ENCODE measurements at places on chromosomes 1 and 21. TPM values are rescaled to one million over a fixed set of nuclear protein-coding genes. Genes with fewer than 3 reads are reported as not detected.
A peak's percentile ranks its signal among the peaks of the same experiment; 100 is the strongest.

- no peak for DNase-seq
These were observed 106.6 kb upstream of the ACTRT2 start for GRCh38 chr1:2914702-2915101.

DNA sequence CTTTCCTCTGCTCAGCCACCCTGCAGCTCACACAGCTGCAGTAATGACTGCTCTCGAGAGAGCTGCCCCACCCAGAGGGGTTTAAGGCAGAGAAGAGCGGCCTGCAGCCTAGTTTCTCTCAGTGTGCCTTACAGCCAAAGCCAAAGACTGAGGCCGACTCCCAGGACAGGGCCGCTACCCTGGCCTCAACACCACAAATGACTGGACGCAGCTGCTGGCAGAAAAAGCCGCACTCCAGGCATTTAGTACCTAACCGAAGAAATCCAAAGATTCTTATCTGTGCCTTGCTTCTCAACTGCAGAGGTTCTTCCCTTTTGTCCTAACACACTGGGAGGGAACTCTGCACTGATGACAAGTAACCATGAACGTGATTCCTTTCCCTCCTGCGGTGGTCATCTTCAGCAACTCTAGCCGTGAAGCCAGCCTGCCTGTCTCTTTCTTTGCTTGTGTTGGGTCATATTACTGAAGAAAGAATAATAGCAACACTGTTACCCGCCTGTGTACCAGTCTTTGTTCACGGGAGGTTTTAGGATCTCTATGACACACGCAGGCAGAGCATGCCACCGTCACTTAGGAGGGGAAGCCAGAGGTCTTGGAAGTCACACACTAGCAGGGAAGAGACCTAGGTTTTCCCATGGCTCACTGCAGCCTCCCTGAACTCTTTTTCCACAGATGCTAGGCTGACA lies 202.7 kb downstream of the RHOU start:
- peak; percentile 31 for DNase-seq

- DNase-seq: peak; percentile 74
These were observed 55.9 kb downstream of the MRPS6 start for GRCh38 chr21:34129039-34129891.

DNA sequence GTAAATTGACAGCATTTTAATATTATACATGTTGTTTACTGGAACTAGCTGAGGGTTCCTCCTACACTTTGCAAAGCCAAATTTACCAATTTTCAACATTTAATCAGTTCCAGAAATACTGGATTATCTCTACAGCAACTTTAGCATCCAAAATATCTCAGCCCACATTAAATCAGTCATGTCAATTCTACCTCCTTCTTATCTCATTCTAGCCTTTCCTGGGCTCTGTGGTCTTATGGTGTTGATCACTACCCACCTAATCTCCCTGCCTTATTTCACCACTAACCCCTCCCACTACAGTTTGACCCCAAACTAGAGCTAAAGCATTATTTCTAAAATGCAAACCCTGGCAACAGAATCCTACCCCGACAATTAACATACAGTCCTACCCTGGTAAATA lies 3.3 kb downstream of the OMA1 start:
- DNase-seq: no peak

GRCh38 chr1:151713874-151714273 lies 2.7 kb downstream of the CELF3 start:
- DNase-seq: no peak

GRCh38 chr21:31343680-31344480 lies at the start of gene TIAM1:
TIAM1 (minus strand) TSS chr21:31344261; CDS start chr21:31266972, 77,289 bp downstream.
- DNase-seq: peak; percentile 43

GRCh38 chr1:115880981-115881672 lies 40.2 kb upstream of the NHLH2 start:
- no peak for DNase-seq

- no peak for DNase-seq
These were observed 1.9 kb downstream of the TNFAIP8L2 start for GRCh38 chr1:151158326-151158725.

DNA sequence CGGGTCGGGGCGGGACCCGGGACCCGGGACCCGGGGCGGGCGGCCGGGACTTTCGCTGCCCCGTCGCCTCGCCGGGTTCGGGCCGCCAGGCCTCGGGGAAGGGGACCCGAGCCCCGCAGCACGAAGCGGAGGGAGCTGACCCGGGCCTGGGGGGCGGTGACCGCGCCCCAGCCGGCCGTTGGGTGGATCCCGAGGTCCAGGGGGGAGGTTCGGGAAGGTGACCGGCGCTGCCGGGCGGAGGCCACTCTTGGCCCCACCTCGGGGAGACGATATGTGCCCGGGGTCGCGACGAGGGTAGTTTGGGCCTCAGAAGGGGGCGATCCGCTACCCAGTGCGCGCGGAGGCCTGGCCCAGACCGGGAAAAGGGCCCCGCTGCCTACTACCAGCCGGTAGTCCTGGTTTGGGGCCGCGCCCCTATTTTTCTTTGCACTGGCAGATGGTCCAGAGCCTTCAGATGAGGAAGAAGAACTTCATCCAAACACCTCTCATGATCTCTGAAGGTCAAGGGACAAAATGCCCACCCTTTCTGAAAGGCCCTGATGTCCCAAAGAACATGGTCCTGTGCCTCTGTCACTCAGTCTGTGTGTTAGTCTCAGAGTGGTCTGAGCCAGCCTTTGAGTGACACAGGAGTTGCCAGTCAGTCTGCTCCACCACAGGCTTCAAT lies 766 bp downstream of the AGO4 start:
- no peak for DNase-seq

- DNase-seq: no peak
These were observed 22.4 kb upstream of the KCNA2 start for GRCh38 chr1:110628323-110629105.

GRCh38 chr1:211527888-211528287 lies 35.9 kb upstream of the RD3 start:
- no peak for DNase-seq

GRCh38 chr1:231817801-231818200 lies 191.2 kb downstream of the DISC1 start:
- DNase-seq: no peak

GRCh38 chr1:23124259-23125026 lies 44.2 kb downstream of the LUZP1 start:
- DNase-seq: no peak

GRCh38 chr1:165679282-165680036 lies 18.9 kb downstream of the ALDH9A1 start:
- DNase-seq: no peak

- DNase-seq: no peak
These were observed 2143.9 kb downstream of the MRPL39 start for GRCh38 chr21:23463365-23463764.

DNA sequence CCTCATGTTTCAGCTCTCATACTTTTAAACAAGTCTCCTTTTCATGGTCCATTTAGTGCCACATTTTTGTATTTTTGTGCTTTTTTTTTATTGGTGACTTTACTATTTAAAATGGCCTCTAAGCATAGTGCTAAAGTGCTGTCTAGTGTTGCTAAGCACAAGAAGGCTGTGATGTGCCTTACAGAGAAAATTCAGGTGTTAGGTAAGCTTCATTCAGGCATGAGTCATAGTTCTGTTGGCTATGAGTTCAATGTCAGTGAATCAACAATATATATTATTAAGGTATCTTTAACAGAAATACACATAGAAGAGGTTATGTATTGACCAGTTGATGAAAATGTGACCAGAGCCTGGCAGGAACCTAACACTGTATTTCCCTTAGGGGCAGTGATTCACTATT lies 12.8 kb upstream of the FUBP1 start:
- no peak for DNase-seq

- no peak for DNase-seq
These were observed 265.8 kb downstream of the CAMTA1 start for GRCh38 chr1:7050751-7051665.

DNA sequence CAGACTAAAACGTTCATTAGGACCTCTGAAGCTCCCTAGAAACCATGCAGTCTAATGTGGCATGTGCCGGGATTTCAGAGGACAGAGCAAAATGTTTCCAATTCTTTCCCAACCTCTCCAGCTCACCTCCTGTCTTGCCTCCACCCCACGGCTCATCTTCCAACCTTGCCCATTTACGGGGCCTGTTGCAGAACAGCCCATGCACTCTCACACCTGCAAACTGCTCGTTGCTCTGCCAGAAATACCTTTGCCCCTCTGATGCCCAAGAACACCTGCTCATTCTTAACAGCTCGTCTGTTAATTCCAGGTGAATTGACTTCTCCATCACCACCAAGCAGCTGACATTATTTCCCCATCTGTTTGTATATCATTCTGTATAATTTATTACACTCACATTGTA lies 53.9 kb upstream of the LBR start:
- no peak for DNase-seq

DNA sequence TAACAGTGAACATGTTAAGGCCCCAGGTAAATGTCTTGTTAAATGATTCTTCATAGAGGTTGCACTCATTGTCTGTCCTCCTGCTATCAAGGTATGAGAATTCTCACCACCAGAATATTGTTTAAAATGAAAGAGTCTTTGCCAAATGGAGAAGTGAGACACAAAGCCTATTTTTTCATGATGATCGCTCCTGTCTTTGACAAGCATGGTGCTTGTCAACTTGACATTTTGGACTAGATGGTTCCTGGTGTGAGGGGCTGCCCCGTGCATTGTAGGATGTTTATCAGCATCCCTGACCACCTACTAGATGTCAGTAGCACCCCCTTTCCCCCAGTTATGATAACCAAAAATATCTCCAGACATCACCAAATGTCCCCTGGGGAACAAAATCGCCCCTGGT lies 65.6 kb downstream of the MDM4 start:
- DNase-seq: no peak

- no peak for DNase-seq
These were observed 248.2 kb upstream of the SGIP1 start for GRCh38 chr1:66285618-66286270.

DNA sequence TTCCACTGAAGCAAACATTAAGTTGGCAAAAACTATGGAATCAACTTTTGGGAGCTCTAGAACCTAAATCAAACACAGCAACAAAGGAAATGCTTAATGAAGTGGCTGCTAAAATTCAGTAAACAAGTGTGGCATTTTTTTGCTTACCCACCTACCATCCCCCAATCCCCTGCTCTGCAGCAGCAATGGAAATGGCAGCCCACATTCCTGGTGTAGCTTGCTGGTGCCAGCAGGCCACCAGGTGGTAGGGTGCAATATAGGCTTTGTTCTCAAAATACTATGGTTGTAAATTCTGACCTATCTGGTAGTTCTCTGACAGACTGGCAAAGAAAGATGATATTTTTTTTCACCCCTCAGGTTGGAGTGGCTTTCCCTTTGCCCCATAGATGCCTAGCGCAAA lies 42.8 kb downstream of the SHCBP1L start:
- DNase-seq: no peak

GRCh38 chr1:229027622-229028182 lies 243.2 kb upstream of the RAB4A start:
- DNase-seq: no peak

- no peak for DNase-seq
These were observed 49.1 kb upstream of the LAPTM5 start for GRCh38 chr1:30806381-30807317.

The TUFT1 gene
- 15.3 TPM for polyA plus RNA-seq

The ATF3 gene
- polyA plus RNA-seq: 18.5 TPM

The GPR25 gene
- not detected for polyA plus RNA-seq

The SPATA45 gene
- 0.20 TPM for polyA plus RNA-seq

The ILDR2 gene
- polyA plus RNA-seq: 15.5 TPM

The DYRK3 gene
- polyA plus RNA-seq: 8.6 TPM

The HMGN1 gene
- polyA plus RNA-seq: 691 TPM

The ZBTB8B gene
- 1.3 TPM for polyA plus RNA-seq

The AADACL4 gene
- 2.0 TPM for polyA plus RNA-seq

The SLFNL1 gene
- 0.46 TPM for polyA plus RNA-seq

The LHX8 gene
- polyA plus RNA-seq: not detected

The CDC20 gene
- polyA plus RNA-seq: 27.9 TPM

The PAPPA2 gene
- 45.8 TPM for polyA plus RNA-seq

The CDA gene
- polyA plus RNA-seq: 6.1 TPM

The VWA1 gene
- 31.6 TPM for polyA plus RNA-seq

The IL20 gene
- not detected for polyA plus RNA-seq

The C1QTNF12 gene
- polyA plus RNA-seq: 17.4 TPM
